Mesendoderm (in vitro differentiated cells): ENCODE measurements at places on chromosomes 7 and 10.

GRCh38 chr10:73414230-73414945 lies 530 bp upstream of the ANXA7 start:
- no peak for DNase-seq

GRCh38 chr10:113337142-113337541 lies 215.7 kb upstream of the HABP2 start:
- DNase-seq, result no peak

- DNase-seq, result no peak
Observed at GRCh38 chr10:114715171-114715670, 57.1 kb upstream of the ABLIM1 start.

- DNase-seq, result peak; percentile 84
Observed at GRCh38 chr10:7533657-7534479, 123.0 kb upstream of the SFMBT2 start.

- DNase-seq, result peak; percentile 60
Observed at GRCh38 chr10:124091646-124092249, 1.6 kb downstream of the CHST15 start.

DNA sequence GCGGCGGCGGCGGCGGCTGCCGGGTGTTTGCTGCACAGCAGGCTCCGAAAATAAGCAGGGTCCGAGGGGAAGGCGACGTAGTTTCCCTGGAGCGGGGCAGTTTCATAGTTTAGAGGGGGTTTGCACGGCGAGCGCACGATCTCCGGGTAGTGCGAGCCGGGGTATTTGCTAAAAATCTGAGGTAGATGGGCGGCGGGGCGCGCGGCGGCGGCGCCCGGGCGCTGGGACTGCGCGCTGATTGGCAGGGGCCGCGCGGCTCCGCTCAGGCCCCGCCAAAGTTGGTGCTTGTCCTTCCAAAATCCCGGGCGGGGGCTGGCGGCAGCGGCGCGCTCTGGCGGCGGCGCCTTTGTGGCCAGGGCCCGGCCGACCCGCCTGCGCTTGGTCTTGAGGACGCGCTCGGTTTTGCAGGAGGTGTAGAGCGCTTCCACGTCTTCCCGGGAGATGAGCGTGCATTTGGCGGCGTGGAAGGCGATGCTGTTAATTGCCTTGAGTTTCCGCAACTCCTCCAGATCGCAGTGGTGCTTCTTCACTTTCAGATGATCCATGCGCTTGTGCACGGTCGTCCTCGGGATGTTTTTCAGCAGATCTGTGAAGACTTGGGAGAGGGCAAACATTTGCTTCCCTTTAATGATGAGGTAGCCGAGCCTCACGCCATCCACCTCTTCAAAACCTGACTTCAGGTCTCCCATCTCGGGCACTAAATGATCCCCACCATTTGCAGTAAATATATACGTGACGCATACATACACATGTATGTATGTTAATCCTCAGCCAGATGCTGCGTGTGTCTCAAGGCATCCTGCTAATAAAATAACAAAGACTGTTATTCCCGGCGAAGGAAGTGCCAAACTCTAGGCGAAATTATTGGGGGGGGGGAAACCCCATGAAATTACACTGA lies 8.1 kb downstream of the SKIDA1 start:
- DNase-seq, result peak; percentile 87

DNA sequence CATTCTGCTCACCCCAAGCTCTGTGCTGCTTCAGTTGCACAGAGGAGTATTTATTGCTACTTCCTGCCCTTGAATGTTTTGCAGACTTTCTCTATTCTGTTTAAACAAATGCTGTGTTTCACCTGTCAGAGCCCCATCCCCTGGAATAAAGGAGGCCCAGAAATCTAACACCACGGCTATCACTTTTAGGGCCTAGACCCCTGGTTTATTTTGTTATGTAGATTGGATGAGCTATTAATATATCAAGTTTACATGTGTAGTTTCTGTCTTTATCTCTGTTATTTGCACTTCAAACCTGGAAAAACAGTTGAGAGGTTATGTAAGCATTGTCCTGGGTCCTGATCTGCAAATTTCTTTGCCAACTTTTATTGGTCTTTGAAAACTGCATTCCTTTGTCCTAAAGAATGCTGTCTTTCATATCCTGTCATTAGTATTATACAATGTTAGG lies 630.1 kb downstream of the PARD3 start:
- DNase-seq, result no peak

DNA sequence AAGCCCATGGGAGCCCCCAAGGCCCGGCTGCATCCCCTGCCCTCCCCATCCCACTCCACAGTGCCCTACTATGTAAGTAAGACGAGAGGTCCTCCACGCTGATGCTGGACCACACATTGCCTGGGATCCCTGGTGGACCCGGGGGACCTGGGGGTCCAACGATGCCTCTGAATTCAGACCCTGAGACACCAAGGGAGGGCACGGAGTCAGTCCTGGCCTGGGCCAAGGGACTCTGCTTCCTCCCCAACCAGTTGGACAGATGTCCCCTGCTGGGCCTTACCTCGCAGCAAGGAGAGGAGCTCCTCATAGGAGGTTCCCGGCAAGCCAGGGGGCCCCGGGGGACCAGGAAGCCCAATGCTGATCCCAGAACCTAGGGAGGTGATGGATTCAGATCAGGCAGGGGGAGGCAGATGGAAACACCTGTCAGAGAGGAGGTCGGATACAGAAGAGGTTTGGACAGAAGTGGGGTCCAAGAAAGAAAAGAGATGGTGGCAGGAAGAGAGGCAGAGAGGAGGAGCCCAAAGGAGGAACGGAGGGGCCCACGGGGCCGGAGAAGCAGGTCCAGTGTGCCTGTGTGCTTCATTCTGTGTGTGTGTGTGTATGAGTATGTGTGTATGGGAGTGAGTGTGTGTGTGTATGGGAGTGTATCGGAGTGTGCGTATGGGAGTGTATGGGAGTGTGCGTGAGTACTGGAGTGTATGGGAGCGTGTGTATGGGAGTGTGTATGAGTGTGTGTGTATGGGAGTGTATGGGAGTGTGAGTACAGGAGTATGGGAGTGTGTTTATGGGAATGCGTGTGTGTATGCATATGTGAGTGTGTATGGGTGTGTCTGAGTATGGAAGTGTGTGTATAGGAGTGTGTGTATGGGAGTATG lies 50.2 kb downstream of the COL17A1 start:
- no peak for DNase-seq

DNA sequence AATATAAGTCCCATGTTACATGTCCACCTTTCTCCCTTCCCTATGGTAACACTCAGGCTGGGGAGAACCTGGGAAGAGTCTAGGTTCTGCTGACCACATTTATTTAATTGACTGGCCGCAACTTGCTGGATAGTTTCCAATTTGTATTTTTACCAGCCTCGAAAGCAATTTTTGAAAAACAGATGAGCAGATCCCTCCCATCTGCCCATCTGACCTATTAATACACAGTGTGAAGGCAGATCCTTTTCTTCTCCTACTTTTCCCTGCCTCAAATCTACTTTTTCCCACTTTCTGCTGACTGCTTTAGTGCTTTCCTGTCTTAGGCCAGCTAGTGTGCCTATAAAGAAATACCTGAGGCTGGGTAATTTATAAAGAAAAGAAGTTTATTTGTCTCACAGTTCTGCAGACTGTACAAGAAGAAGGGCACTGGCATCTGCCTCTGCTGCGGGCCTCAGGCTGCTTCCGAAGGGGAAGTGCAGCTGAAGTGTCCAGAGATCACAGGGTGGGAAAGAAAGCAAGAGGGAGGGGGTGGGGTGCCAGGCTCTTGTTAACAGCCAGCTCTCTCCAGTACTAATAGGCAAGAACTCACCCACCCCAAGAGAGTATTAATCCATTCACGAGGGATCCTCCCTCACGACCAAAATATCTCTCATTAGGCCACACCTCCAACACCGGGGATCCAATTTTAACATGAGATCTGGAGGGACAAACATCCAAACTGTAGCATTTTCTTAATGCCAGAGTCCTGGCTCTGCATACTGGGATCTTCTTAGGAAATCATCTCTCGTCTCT lies 336.0 kb upstream of the IGFBP3 start:
- no peak for DNase-seq

- DNase-seq, result no peak
Observed at GRCh38 chr10:71606257-71607081, 113.1 kb downstream of the C10orf105 start.

GRCh38 chr7:114791771-114792170 lies 130.1 kb upstream of the MDFIC start:
- DNase-seq, result no peak

GRCh38 chr7:151273651-151274390 lies 25.3 kb upstream of the SMARCD3 start:
- DNase-seq, result no peak

- peak; percentile 61 for DNase-seq
Observed at GRCh38 chr7:12066521-12066920, 144.6 kb upstream of the TMEM106B start.

GRCh38 chr10:59819683-59820082 lies 66.4 kb upstream of the MRLN start:
- DNase-seq, result no peak

- DNase-seq, result peak; percentile 57
Observed at GRCh38 chr10:104445359-104445758, 91.7 kb downstream of the CFAP58 start.

DNA sequence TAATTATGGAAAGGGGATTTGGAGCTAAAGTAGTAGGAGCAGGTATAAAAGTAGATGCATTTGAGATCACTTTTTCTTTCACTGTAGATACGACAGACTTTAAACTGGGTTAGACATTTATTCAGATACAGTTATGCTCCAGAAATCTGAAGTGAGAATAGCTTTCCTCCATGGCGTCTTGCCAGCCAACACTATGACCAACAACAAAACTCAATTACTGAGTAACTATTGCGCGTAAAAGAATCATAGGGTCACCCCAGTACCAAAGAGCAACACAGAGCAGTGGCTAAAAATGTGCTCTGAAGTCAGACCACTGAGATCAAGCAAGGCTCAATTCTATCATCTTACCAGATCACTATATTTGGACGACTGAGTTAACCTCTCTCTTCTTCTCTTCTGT lies 262.5 kb upstream of the SORCS1 start:
- DNase-seq, result no peak

- no peak for DNase-seq
Observed at GRCh38 chr7:27345997-27346396, 103.4 kb downstream of the EVX1 start.

GRCh38 chr10:61896854-61897661 lies 4.4 kb upstream of the ARID5B start:
- DNase-seq, result peak; percentile 96

DNA sequence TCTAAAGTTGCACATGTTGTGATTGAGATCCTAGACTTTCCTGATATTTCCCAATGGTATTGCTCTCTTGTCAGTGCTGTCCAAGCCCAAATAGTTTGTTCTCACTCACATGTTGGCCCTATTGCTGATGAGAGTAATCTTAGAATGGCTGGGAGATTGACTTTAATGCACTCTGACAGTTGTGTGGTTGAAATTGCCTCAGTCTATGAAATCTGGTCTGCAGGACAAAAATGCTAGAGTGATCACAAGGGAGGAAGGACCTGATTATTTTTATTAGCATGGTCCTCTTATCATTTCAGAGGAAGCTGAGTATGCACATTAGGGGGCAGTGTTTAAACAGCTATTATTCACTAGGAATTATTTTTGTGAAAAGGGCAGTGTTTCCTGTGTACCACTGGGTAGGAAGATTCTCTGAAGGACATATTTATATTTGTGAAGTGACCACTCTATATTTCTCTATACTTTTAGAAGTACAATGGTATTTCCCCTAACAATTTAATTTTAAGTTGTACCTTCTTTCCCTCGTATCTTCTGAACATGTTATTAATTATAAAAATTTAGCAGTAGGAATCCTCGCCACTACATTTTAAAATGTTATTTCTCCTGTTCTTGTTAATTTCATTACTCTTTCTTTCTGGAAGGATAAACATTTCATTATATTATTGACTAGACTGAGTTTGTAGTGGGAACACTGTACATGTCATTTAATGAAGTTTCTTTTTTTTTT lies 64.4 kb downstream of the SUGCT start:
- peak; percentile 24 for DNase-seq

DNA sequence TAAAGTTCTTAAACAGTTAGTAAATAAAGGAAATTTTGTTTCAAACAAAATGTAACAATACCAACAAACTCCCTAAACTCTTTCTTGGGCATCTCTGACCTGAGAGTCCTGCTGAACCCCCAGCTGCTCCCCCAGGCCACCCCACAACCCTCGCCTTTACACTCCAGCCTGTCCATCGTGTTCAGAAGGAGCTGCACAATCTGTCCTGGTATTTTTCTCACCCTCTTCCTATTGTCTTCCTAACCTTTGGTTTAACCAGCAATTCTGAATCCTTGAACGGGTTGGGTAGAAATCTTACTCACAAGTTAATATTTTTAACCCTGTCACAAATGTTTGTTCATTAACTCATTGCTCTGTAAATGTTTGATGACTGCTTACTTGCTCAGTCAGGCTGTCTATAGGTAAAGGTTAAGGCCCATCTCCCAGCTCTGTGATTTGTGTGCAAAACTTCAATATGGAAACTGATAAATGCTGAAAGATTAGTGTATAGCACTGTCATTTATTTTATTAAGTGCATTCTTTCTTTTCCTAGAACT lies 16.8 kb downstream of the SFRP4 start:
- DNase-seq, result no peak

- no peak for DNase-seq
Observed at GRCh38 chr7:74575811-74576210, 81.7 kb upstream of the GTF2I start.

DNA sequence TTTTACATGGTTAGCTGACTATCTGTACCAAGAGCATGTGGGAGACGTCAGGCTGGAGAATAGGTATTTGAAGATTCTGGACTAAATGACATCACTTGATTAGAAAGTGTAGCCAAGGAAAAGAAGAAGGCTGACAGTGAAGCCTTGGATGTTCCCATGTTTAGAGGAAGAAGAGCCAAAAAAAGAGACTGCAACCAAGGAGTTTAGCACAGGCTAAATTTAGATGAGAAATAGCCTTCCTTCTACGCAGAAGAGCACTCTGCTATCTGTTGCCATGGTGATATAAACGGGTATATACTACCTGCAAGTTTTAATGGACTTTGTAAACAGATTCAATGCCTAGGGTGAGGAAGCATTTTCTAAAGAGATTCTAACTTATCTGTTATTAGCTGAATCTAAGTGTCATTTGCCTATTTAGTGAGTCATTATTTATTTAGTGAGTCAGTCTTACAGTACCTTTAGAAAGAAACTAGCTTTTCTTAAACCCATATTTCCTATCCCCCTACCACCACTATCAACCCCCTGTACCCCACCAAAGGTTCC lies 69.8 kb downstream of the CDK6 start:
- DNase-seq, result no peak

DNA sequence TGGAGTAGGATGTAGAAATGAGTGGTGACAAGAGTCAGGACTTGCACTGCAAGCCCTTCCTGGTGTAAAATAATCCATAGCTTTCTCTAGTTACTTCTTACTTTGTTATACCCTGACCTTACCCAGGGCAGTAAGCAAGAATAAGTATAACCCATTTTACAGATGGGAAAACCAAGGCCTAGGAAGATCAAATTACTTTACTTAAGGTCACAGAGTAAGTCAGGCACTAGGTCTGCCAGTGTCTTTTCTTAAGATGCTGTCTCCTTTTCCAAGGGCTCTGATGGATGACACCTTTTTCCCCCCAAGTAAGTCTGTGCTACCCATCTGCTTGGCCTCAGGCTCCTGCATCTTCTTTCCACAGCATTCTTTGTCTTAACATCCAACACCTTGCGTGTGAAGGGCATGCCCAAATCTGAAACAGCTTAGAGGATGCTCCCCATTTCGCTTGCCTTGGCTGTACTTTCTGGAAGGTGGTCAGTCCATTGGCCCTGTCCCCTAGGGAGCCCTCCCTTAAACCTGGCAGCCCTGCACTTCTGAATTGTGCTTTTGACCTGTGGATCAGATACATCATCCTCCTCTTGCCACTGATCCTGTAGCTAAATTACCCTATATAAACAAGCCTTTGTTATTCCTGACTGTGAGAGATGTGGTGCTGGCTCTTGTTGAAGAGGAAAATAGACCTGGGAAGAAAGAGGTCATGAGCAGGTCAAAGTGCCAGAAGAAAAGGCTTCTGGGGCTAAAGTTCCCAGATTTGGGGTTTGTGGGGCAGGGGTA lies 168.6 kb downstream of the LRMDA start:
- no peak for DNase-seq
